IMR-90 (cell line): ENCODE measurements at places on chromosomes 5 and 9.
A peak's percentile ranks its signal among the peaks of the same experiment; 100 is the strongest.

DNA sequence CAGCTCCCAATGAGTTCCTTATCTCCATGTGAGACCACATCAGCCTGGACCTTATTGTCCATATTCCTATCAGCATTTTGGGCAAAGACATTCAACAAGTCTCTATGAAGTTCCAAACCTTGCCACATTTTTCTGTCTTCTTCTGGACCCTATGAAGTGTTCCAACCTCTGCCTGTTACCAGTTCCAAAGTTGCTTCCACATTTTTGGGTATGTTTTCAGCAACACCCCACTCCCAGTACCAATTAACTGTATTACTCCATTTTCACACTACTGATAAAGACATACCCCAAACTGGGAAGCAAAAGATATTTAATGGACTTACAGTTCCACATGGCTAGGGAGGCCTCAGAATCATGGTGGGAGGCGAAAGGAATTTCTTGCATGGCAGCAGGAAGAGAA lies 548.5 kb downstream of the CHSY3 start:
- no peak for DNase-seq

- DNase-seq, result peak; percentile 58
Measured at GRCh38 chr5:65185468-65185867, 296.3 kb downstream of the ADAMTS6 start.

DNA sequence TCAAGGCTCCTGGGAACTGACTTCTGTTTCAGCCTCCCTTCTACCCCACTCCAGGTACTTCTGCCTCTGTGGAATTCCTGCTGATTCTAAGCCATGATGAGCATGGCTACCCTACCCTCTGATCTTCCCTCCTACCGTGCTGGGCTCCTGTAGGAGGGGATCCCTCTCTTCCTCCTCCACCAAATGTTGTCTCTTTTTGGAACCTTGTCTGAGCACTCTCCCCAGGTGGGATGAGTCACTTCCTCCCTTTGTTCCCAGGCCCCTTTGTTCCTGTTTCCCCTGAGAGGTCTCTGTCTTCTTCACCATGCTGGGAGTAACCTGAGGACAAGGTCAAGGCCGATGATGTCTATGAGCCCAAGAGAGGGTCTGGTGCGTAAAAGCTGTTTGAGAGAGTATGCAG lies 213.2 kb downstream of the GABBR2 start:
- no peak for DNase-seq

DNA sequence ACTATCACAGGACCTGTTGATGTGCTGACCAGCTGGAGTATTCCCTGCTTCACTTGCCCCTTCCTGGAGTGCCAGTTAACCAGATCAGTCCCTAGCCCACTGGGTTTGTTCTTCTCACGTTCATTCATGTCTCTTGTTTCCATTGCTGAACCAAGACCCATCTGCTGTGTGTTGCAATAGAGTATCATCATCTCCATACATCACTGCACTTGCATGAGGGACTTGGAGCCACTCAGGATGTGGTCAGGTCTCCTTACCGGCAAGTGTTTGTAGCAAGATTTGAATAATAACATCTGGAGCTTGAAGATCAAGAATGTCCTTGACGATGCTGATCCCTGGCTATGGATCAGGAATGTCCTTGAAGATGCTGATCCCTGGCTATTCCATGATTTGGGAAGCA lies 358.6 kb downstream of the IRX1 start:
- DNase-seq, result no peak

DNA sequence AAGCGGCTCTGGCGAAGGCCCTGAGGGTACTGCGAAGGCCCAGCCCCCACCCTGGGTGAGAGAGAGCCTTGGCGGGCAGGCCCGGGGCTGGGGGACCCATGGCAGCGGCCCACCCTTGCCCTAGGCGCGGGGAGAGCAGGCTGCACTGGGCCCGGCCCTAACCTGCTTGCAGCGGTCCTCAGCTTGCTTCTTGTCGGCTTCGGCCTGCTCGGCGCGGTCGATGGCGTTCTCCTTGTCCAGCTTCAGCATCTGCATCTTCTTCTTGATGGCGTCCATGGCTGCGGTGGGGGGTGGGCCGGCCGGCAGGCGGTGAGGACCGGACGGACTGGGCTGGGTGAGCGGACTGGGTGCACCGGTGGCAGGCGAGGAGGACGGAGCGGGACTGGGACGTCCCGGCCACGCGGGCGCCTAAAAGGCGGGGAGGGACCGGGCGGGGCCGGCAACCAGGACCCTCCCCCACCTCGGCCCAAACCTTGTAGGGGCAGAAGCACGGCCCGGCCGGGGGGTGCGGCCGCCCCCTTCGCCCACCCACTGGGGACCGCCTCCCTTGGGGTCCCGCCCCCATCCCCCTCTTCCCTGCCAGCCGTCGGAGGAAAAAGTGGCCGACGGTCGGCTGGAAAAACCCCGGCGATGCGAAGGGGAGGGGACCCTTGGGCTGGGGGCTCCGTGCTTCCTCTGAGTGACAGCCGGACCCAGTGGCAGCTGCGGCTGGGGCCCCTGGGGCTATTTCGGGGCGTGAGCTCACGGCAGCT lies at the start of gene TPM2:
Gene TPM2, minus strand, starts transcription at position 384 of the 752 bp plus-strand sequence. Its CDS starts 108 bp downstream, at position 276.
- peak; percentile 90 for DNase-seq

DNA sequence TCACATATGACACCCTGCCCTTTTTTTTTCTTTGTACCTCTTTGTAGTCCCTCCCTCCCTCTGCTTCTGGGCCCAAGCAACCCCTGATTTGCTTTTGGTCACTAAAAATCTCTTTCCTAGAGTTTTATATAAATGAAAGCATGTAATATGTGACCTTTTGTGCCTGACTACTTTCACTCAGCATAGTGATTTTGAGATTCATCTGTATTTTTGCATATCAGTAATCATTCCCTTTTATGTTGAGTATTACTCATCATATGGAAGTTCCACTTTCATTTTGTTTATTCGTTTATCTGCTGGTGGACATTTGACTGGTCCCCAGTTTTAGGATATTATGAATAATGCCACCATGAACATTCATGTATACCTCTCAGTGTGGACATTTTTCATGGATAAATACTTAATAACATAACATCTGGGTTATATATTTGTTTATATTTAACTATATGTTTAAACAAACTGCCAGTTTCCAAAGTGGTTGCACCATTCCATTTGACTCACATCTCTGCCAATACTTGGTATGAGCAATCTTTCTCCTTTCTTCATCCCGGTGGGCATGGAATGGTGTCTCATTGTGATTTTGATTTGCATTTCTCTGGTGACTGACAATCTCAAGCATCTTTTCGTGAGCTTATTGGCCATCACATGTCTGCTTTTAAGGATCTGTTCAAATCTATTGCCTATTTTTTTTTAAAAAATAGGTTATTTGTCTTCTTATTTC lies 115.7 kb upstream of the S1PR3 start:
- no peak for DNase-seq

DNA sequence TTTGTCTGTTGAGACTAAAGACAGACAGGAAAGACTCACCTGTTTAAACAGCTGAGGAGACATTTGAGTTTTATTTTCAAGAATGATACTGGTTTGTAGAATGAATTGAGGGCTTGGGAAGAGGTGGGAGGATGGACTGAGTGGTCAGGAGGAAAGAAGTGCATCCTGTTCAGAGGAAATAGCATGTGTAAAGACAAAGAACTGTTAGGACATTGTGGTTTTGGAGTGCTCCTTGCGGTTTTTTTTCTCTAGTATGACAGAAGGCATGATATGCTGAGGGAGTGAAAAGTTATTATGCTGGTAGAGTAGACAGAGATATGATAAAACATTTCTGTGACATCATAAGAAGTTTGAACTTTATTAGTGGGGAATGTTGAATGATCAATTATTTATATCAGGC lies 270.7 kb upstream of the ELAVL2 start:
- DNase-seq, result no peak

GRCh38 chr9:32385152-32385884 lies 875 bp downstream of the ACO1 start:
- DNase-seq, result peak; percentile 41
